ENCODE measurements at places on chromosomes 13 and 19. TPM values are rescaled to one million over a fixed set of nuclear protein-coding genes. Genes with fewer than 3 reads are reported as not detected.

Gene NKPD1
- total RNA-seq: 0.13 TPM

Gene FFAR2
- total RNA-seq: not detected

Gene ZNF429
- not detected for total RNA-seq

Gene SPACA6
- 11.0 TPM for total RNA-seq

Gene CEBPA
- total RNA-seq: 11.2 TPM

Gene EEF2
- total RNA-seq: 1,072 TPM

Gene KLHL1
- not detected for total RNA-seq

Gene HRC
- total RNA-seq: not detected

Gene NCAN
- total RNA-seq: not detected

Gene NEK3
- 9.7 TPM for total RNA-seq

Gene PNPLA6
- total RNA-seq: 20.6 TPM

Gene CFD
- total RNA-seq: 20.6 TPM

Gene TMEM161A
- 11.6 TPM for total RNA-seq

Gene KIR3DL2
- not detected for total RNA-seq

Gene NXNL1
- total RNA-seq: not detected

Gene CACTIN
- 20.8 TPM for total RNA-seq

Gene AMER2
- not detected for total RNA-seq

Gene IL11
- 26.5 TPM for total RNA-seq

Gene FGF9
- not detected for total RNA-seq

Gene HIPK4
- total RNA-seq: 0.32 TPM

Gene BEST2
- total RNA-seq: 0.62 TPM

Gene FUT1
- 0.05 TPM for total RNA-seq

Gene KLK3
- total RNA-seq: not detected

Gene ZNF234
- 2.6 TPM for total RNA-seq

Gene MCF2L
- 0.41 TPM for total RNA-seq

Gene C19orf67
- not detected for total RNA-seq

Gene ZNF709
- not detected for total RNA-seq

Gene FARP1
- total RNA-seq: 13.3 TPM

Gene MAMSTR
- 0.40 TPM for total RNA-seq

Gene PROZ
- not detected for total RNA-seq

Gene KISS1R
- 0.43 TPM for total RNA-seq

Gene KCTD4
- not detected for total RNA-seq

Gene RFPL4AL1
- total RNA-seq: not detected

Gene STK11
- total RNA-seq: 38.0 TPM

Gene KIR2DL1
- total RNA-seq: not detected

Gene PLIN5
- total RNA-seq: not detected

Gene ICAM5
- total RNA-seq: 0.82 TPM

Gene SYDE1
- total RNA-seq: 16.0 TPM

Gene ECSIT
- total RNA-seq: 34.7 TPM

Gene LGI4
- not detected for total RNA-seq

Gene ENOX1
- 0.97 TPM for total RNA-seq

Gene ZNF329
- total RNA-seq: 3.3 TPM

Gene EHD2
- total RNA-seq: 98.0 TPM

Gene RNF17
- not detected for total RNA-seq

Gene CAMSAP3
- 5.1 TPM for total RNA-seq

Gene KCTD12
- total RNA-seq: 2.2 TPM

Gene IZUMO2
- not detected for total RNA-seq

Gene KL
- not detected for total RNA-seq

Gene LILRB1
- total RNA-seq: not detected

Gene SBK2
- 2.0 TPM for total RNA-seq

Gene ZNF527
- total RNA-seq: 3.2 TPM

Gene ZNF563
- not detected for total RNA-seq

Gene SRRM5
- 0.98 TPM for total RNA-seq

Gene KLK14
- total RNA-seq: 0.68 TPM

Gene KMT5C
- 3.1 TPM for total RNA-seq

Gene RABAC1
- 257 TPM for total RNA-seq

Measured in A549 treated with ZK216348 at 1 μM for 4 hours (cell line).